Thymus (tissue), 14 donors: ENCODE measurements at places on chromosomes 2 and 18. TPM values are rescaled to one million over a fixed set of nuclear protein-coding genes. Genes with fewer than 3 reads are reported as not detected.

GRCh38 chr2:113700186-113700841 lies 56.1 kb downstream of the SLC35F5 start:
- no peak overlapping the region for H3K27ac ChIP-seq
- peaks cover 7% of the 10 kb centered on the region for H3K4me1 ChIP-seq
- no peak overlapping the region for H3K4me3 ChIP-seq
- no peaks in the 10 kb centered on the region for H3K27me3 ChIP-seq
- peaks cover 4% of the 10 kb centered on the region for H3K36me3 ChIP-seq

Gene TEX44
- 0.02 TPM for polyA plus RNA-seq

DNA sequence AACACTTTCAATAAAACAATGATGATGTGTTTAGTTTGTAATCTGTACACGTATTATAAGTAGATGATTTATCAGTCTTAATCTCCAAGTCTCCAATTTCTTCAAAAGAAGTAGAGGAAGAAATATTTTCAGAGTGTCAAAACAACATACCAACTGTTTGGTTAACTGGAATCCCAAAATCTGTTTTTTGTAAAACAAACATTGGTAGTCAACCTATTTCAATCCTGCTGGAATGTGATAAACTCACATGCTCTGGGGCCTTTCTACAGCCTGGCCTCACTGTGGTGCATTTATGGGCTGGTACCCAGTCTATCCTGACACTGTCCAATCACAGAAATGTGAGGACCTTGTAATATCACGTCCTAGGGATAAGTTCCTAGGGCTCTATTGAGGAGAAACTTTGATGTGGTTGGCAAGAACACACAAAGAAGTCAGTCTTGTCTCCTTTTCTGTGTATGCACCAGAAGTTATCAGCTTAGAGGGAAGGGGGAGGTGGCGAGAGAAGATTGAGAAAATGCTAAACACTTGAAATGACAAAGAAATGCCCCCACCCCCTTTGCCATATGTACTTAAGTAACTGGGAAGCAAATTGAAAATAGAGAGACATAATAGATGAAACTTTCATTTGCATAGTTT lies 47.2 kb downstream of the PRKRA start:
- no peak for DNase-seq
- H3K4me3 ChIP-seq, result no peak overlapping the region
- no peaks in the 10 kb centered on the region for H3K4me1 ChIP-seq
- no peaks in the 10 kb centered on the region for H3K27me3 ChIP-seq
- H3K36me3 ChIP-seq, result no peaks in the 10 kb centered on the region

- no peak overlapping the region for H3K27ac ChIP-seq
- H3K4me3 ChIP-seq, result no peak overlapping the region
- H3K4me1 ChIP-seq, result no peaks in the 10 kb centered on the region
- DNase-seq, result no peak
Observed at GRCh38 chr18:78069784-78070664, 820.4 kb downstream of the GALR1 start.

GRCh38 chr2:74436111-74436805 lies 5.5 kb downstream of the RTKN start:
- H3K27ac ChIP-seq, result no peak overlapping the region
- H3K27me3 ChIP-seq, result peaks cover 22% of the 10 kb centered on the region
- peaks cover 21% of the 10 kb centered on the region for H3K4me1 ChIP-seq
- no peaks in the 10 kb centered on the region for H3K36me3 ChIP-seq

Gene EPHA4
- 7.8 TPM for polyA plus RNA-seq

DNA sequence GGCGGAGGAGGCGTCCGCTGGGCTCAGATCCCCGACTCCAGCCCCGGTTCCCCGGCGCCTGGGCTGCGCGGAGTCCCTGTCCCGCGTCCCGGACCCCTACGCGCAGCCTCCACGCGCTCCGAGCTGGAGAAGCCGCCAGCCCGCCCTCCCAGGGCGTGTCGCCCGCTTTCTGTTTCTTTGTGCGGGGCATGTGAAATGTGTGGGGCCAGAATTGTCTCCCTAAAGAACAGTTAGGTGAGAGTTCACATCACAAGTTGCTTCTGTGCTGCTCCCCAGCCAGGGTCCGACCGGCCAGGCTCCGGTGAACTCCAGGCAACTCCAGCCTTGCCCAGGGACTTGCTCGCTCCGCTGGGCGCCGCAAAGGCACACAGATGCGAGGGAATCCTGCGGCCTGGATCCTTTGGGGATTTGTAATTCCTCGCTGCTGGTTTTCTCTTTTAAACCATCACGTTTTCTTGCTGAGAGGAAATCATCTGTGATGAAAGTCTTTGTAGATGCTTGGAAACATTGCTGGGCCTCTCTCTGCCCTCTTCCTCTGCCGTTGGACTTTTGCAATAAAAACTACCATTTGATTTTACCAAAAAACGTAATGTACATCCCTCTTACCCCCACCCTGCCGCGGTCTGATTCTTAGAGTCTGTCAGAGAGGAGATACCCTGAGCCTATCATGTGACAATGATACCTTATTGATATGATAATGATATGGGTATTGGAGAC lies 631 bp downstream of the GYPC start:
- H3K27ac ChIP-seq, result peak overlapping the region; percentile 92
- DNase-seq, result peak; percentile 46
- H3K27me3 ChIP-seq, result no peaks in the 10 kb centered on the region
- peak overlapping the region; percentile 56 for H3K4me3 ChIP-seq
- H3K4me1 ChIP-seq, result peaks cover 56% of the 10 kb centered on the region
- H3K36me3 ChIP-seq, result no peaks in the 10 kb centered on the region

Gene CPO
- 0.27 TPM for polyA plus RNA-seq

GRCh38 chr2:142722086-142722485 lies 155.4 kb upstream of the KYNU start:
- no peak overlapping the region for H3K4me3 ChIP-seq
- DNase-seq, result no peak
- H3K36me3 ChIP-seq, result no peaks in the 10 kb centered on the region
- no peaks in the 10 kb centered on the region for H3K27me3 ChIP-seq
- H3K4me1 ChIP-seq, result no peaks in the 10 kb centered on the region
- H3K27ac ChIP-seq, result no peak overlapping the region

DNA sequence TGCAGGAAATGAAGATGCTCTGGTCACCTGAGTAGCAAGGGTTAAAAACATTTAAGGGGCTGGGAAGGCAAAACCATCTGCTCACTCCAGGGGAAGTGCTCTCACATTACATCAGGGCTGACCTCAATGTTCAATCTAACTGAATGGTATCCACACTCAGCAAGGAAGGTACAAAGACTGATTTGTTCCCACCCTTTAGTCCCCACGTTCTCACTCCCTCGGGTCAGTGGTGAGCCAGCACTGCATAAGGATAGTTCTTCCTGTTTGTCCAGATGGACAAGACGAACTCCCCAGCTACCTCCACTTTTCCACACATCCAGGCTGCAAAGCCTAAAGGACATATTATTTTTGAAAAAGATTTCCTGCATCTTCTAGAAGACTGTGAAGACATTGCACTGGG lies 126.6 kb upstream of the SLC14A2 start:
- no peak overlapping the region for H3K4me3 ChIP-seq
- H3K27ac ChIP-seq, result no peak overlapping the region
- H3K4me1 ChIP-seq, result no peaks in the 10 kb centered on the region

Gene NTSR2
- polyA plus RNA-seq, result 0.07 TPM

DNA sequence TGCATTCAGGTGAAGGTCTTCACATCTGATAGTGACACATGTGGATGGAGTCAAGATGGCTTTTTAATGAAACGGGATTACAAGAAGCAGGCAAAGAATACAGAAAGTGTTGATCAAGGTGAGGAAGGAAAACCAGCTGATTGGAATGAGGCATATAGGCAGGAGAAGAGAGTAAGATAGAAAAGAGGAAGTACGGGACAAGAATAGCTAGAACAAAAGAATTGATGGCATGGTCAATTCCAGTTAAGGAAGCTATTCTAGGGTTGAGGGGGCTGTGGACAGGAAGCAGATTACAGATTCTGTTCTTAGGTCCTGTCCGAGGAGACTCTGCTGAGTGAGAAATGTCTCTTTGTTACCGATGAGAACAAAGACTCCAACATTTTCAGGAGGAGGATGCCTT lies 13.2 kb upstream of the NCK2 start:
- H3K27me3 ChIP-seq, result no peaks in the 10 kb centered on the region
- no peaks in the 10 kb centered on the region for H3K36me3 ChIP-seq
- peaks cover under 1% of the 10 kb centered on the region for H3K4me1 ChIP-seq
- no peak overlapping the region for H3K27ac ChIP-seq
- H3K4me3 ChIP-seq, result no peak overlapping the region

GRCh38 chr2:168809537-168809936 lies 7.1 kb downstream of the NOSTRIN start:
- H3K36me3 ChIP-seq, result no peaks in the 10 kb centered on the region
- no peak overlapping the region for H3K4me3 ChIP-seq
- H3K27ac ChIP-seq, result no peak overlapping the region
- DNase-seq, result no peak
- no peaks in the 10 kb centered on the region for H3K27me3 ChIP-seq

Gene MAP3K19
- 0.11 TPM for polyA plus RNA-seq

Gene SERPINB13
- polyA plus RNA-seq, result 9.8 TPM

DNA sequence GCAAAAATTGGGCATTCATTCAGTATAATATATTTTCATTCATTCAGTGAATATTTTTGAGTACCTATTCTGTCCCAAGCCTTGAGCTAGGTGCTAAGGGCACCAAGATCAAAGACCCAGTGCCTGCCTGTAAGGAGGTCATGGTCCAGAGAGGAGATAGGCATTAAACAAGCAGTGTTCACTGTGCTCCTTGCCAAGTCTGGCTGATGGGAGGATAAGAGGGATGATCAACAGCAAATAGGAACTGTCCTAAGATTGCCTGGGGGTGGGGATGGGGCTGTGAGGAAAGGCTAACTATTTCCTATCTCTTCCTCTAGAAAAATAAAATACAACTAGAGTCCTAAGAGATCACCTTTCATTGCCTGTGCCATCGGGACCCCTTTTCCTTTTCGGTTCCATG lies 60.4 kb downstream of the SETBP1 start:
- H3K4me3 ChIP-seq, result no peak overlapping the region
- no peak for DNase-seq
- no peaks in the 10 kb centered on the region for H3K4me1 ChIP-seq
- no peaks in the 10 kb centered on the region for H3K36me3 ChIP-seq
- H3K27me3 ChIP-seq, result no peaks in the 10 kb centered on the region

- peak overlapping the region; percentile 42 for H3K4me3 ChIP-seq
- no peak for DNase-seq
- H3K27me3 ChIP-seq, result peaks cover 15% of the 10 kb centered on the region
- no peaks in the 10 kb centered on the region for H3K36me3 ChIP-seq
- peak overlapping the region; percentile 37 for H3K27ac ChIP-seq
- H3K4me1 ChIP-seq, result peaks cover 47% of the 10 kb centered on the region
Observed at GRCh38 chr2:236568068-236568921, 1.3 kb upstream of the ACKR3 start.

DNA sequence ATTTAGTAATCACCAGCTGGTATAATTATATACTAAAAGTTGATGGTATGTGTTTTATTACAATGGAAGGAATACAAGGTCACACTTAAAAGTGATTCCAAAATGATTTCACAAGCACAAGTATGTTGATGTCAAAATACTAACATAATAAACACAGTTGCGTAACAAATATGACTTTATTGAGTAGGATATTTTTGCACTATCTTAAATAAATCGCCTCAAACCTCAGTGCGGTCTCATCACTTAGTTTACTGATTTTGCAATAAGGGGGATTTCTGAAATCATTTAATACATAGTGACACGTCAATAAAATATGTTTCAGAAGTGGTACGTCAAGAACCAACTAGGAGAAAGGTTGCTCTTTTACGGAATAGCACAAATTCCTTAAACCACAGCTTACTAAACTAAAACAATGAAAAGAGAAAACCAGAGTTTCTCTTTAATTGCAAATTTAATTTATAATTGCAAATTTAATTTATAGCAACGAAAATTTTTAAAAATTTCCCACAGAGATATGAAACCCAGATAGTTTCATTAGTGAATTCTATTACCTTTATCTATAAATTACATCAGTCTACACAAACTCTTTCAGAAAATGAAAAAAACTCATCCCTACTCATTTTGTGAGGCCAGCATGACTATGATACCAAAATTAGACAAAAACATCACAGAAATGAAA lies 304.0 kb upstream of the REG3G start:
- DNase-seq, result no peak
- no peak overlapping the region for H3K4me3 ChIP-seq
- no peaks in the 10 kb centered on the region for H3K27me3 ChIP-seq
- H3K4me1 ChIP-seq, result no peaks in the 10 kb centered on the region

- no peak overlapping the region for H3K27ac ChIP-seq
- no peaks in the 10 kb centered on the region for H3K27me3 ChIP-seq
- H3K4me1 ChIP-seq, result peaks cover 11% of the 10 kb centered on the region
- H3K36me3 ChIP-seq, result no peaks in the 10 kb centered on the region
- DNase-seq, result no peak
- no peak overlapping the region for H3K4me3 ChIP-seq
Observed at GRCh38 chr2:96768083-96768561, 7.4 kb downstream of the CNNM4 start.

Gene AMER3
- 0.02 TPM for polyA plus RNA-seq

DNA sequence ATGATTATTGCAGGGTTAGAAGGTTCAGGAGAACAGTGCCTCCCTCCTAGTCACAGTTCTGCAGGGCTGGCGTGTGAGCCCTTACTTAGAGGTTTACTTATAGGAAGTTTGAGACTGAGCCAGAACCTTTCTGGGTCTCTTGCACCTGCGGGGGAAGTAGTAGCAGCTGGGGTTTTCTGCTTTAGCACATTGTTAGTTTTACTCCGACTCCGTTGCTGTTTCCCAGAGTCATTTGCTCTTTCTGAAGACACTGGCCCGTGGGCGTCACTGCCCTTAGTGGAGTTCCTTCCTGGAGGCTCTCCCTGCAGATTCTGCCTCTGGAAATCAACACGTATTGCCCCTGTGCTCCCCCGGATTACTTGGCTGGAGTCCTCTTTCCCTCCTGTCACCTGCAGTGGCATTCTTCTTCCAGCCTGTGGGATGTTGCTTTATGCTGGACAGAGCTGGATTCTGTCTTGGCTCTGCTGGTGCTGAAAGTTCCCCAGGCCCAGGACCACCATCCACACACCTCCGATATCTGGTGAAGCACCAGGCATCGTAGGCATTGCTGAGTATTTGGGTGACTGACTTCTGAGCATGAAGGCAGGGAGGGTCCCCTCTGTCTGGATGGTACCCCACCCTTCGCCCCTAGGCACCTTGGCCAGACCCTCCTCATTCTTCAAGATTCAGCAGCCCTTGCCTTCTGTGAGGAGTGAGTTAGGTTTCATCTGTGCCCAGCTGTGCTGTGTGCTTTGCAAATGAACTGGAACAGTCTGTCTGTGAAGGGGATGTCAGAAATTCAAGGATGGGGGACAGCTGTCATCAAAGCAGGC lies 51.7 kb downstream of the AGAP1 start:
- DNase-seq, result no peak
- no peak overlapping the region for H3K4me3 ChIP-seq
- no peaks in the 10 kb centered on the region for H3K4me1 ChIP-seq
- no peak overlapping the region for H3K27ac ChIP-seq
- no peaks in the 10 kb centered on the region for H3K36me3 ChIP-seq
- H3K27me3 ChIP-seq, result no peaks in the 10 kb centered on the region
